ENCODE measurements at places on chromosomes 12 and 14.

DNA sequence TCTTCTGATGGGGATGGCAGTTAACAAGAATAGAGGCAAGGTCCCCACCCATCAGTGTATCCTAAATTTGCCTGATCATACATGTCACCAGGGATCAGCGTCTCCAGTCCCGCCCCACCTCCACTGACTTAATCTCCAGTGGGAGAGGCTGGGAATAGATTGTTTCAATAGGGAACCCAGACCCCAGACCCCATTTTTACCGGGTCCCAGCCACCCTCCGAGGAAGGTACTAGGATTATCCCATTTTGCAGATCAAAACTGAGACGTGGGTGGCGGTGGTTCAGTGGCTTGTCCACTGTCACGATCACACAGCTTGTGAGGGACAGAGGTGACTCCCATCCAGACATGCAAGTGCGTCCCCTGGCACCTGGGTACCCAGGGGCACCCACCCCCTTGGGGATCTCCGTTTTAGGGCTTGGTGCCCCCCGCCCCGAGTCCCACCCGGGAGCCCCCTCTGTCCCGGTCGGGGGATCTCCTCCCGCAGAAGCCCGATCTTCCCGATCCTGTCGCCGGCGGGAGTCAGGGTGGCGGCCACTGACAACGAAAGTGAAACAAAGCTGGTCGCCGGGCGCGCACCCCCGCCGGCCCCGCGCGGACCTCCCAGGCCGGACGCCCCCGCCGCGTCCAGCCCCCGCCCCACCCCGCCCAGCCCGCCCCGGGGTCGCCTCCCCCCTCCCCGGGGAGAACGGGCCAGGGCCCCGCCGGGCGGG is 523 bp downstream of the WSB2 start:
- peak; percentile 48 for DNase-seq

DNA sequence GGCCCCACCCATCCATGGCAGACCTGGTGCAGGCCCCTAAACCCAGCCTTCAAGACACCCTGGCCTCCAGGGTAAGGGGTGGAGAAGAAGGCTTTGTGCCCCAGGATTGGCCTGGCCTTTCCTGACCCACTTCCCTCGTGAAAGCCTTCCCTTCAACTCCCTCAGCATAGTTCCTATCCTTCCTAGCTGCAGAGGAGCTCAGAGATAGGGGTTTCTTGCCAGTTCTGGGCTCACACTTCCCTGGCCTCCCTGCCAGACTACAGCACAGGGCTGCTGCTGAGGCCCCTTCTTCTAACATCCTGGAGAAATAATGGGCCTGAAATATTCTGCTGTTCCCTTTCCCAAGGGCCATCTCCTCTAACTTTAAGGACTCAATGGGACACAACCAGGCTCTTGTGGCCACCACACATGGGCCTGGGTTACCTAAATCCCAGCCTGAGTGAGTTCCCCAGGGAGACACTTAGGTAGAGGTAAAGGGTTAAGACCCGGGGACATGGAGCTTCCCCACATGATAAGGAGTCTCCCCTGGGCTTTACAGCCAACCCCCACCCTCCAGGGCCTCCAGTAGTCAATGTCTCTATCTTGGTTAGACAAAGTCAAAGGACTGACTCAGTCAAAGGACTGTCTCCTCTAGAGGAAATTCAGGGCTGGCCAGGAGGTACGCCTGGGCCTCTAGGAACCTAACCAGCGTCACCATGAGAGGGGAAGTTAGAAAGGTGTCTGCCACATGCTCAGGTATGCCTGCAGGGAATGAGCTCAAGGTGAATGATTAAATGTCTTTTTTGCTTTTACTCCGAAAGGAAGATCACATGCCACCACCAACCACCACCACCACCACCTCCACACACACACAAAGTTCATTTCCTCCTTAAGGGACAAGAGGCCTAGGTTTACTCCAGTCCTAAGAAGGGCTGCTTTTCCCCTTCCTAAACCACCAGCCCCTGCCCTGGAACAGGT is 7.1 kb downstream of the ZFP36L1 start:
- DNase-seq = no peak

DNA sequence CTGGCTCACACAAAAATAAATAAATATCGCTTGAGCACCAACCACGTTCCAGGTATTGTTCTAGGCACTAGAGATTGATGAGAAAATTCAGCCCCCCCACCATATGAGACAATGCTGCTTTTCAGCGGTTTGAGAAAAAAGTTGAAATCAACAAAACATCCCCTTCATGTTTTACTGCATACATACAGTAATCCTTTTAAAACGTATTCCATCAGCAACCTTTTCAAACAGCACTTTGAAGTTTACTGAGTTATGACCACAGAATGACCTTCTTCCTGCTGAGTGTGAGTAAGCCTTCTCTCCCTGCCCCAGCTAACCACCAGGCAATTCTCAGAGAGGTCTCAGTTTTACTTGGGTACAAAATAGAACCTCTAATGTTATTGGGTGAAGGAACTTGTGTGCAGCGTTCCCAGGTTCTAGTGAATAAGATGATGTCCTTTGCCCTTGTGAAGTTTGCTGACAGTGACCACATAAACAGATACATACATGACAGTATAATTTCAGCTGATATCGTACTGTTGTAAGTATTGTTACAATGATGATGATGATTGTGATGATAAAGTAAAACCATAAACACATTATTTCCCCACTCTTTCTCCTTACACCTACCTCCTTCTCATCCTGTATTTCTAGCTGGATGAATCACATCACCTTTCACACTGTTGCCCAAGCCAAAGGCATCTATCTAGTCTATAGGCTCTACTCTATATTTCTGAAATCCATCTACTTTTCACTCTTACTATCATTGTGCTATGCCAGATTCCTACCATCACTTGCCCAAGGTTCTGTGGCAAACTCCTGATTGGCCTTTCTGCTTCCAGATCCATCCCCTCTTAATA is 124.4 kb upstream of the KRR1 start:
- peak; percentile 77 for DNase-seq

DNA sequence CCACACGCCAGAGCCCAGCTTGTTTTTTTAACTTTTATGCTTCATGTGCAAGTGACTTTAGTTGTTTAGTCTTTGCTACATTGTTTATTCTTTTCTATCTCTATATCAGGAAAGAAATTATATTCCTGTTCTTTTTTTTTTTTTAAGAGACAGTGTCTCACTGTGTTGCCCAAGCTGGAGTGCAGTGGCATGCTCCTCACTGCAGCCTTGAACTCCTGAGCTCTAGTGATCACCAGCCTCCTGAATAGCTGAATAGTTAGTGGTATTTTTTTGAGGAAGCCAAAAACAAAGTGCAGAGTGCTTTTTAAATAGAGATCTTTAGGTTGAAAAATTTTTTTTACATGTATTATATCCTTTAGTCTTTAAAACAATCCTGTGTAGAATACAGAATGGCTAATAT is 58.2 kb downstream of the ETNK1 start:
- no peak for DNase-seq

DNA sequence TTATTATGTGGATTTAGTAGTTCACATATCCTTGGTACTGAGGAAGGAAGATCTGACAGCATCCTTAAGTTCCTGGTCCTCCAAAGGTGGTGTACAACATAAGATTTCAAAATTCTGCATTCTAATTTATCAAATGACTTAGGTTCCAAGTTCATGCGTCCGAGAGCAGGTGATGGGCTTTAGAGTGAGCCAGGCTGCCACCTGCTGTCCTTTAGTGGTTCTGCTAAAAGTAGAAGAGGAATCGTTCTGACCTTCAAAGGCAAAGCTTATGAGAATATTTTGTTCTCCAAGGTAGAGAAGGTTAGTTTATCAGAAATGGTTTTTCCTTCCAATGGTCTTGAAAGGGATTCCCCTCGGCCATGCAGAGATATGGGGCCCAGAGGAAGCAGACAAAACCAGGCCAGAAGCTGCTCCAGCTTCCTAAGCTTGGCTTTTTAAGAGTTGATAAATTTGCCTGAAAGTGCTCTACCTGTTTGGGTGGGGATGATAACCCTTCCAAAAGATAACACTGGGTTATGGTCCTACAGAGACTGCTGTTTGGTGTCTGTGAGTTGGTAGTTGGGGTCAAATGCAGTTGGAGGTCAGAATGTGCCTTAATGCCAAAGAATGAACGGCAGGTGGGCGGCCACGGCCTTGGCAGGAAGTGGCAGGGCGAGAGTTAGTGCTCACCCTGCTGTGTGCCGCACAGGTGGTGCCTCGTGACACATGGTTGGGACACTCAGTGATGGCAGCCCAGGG is 29.1 kb upstream of the LRTM2 start:
- DNase-seq = peak; percentile 45

DNA sequence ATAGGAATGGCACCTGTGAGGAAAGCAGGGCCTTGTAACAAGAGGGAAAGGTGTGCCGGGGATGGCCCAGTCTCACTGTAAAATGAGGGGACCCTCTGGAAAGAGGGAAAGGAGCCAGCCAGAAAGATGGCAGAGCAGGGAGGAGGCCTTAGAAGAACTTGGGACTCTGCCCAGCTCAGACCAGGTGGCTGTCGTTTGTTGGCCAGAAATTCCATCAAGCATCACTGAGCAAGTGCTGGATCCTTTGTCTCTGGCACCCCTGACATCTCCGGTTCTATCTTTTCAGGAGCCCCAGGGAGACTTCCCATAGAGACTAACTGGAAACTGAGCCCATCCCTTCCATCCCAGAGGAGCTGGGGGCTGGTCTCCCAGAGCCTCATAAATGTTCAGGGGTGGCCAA is 43.3 kb downstream of the DEGS2 start:
- DNase-seq = no peak

GRCh38 chr12:102410511-102410910 is 69.9 kb downstream of the IGF1 start:
- no peak for DNase-seq

- DNase-seq = peak; percentile 70
These were observed 34.2 kb upstream of the KICS2 start for GRCh38 chr12:64256166-64256800.

DNA sequence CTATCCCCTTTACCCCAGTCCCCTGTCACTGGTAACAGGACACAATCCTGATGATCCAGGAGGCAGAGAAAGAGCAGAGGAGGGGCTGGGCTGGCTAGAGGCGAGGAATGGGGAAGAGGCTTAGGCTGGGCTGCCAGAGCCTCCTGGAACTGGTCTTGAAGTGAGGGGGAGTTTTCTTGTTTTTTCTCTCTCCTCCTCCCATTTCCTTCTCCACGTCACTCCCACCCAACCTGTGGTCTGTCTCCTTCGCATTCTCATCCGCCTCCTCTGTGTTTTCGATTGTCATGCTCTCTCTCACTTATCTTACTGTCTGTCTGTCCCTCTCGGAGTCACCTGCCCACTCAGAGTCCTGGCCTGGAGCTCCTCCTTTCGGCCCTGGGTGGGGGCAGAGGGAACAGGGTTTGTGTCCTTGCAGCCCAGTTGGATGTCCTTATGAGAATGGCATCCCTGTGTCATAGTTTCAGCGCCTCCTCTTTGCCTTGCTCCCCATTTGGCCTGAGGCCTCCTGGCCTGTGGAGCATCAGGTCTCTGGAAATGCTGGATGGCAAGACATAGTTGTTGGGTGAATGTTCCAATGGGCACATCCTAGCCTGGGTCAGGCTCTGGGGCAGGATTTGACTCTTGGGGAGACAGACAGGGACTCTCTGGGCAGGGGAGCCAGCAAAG is 3.4 kb upstream of the KRT80 start:
- DNase-seq = no peak

DNA sequence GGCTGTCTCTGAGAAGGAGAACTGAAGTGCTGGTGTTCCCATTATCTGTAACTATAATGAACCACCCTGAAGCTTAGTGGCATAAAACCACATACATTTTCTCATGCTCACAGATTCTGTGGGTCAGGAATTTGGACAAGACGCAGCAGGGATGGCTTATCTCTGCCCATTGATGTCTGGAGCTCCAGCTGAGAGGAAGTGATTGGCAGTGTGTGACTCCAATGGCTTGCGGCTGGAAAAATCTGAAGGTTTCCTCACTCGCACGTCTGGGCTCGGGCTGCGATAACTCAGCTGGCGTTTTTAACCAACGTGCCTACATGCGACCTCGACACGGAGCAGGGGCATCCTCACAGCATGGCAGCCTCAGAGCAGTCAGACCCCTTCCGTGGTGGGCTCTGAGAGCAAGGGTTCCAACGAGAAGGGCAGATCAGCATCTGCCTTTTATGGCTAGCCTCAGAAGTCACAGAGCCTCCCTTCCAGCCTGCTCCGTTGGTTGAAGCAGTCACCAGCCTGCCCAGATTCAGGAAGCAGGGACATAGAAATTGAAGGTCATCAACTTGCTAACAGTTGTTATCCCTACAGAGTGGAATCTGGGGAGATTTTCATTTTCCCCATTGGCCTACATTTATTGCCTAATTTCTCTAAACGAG is 143.3 kb upstream of the BCL2L14 start:
- DNase-seq = peak; percentile 76

- DNase-seq = no peak
These were observed 2.1 kb downstream of the TSPAN11 start for GRCh38 chr12:30928356-30929244.

DNA sequence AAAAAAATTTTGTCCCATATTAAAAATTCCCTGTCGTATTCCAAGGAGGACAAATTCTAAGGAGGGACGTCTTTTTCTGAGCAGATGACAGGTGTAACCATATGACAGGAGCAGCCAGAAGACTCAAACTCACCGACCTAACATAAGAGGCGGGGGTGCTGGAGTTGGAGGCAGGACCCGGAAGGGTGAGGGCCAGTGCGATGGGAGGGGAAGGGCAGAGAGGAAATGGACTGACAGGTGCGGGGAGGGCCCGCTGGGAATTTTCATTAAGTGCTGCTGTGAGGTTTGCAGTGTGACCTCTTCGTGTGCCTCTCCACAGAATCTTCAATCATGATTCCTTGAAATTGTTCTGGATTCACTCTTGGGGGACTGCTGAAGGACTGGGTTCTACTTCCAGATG is 189.4 kb downstream of the NTF3 start:
- DNase-seq = no peak

DNA sequence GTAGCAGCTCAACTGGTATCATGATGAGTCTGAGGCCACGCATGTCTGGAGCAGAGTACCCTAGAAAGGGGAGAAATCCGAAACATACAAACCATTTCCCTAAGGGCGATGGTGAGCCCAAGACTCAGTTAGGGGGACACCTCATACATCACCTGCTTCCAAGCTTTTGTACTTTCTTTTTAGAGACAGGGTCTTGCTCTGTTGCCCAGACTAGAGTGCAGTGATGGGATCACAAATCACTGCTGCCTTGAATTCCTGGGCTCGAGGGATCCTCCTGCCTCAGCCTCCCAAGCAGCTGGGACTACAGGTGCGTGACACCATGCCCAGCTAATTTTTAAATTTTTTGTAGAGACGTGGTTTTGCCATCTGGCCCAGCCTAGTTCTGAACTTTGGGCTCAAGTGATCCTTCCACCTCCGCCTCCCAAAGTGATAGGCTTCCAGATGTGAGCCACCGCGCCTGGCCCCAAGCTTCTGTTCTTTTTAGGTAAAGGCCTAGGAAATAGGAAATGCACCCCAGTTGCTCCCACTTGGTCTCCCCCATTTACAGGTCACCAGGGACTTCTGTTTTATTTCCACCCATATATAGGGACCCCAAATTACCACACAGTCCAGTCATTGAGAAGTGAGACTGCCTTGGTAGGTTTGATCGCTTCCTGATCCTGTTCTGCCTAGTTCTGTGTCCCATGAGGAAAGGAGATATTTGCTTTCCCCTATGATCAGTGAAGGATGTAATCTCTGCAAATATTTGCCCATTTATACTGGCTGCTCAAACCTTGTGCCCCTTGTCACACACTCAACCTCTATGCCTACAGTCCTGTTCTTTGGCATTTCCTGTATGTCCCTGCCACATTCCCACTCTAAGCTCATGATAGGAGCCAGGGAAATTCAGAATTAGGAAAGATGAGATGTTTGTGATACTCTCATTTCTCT is at the start of gene APOF:
APOF (minus strand) TSS at position 728 of the 930 bp plus-strand sequence; CDS start at position 616, 112 bp downstream.
- DNase-seq = no peak
